Mesenchymal stem cell (in vitro differentiated cells and primary cell): ENCODE measurements at places on chromosomes 5 and 9.
A peak's percentile ranks its signal among the peaks of the same experiment; 100 is the strongest.

DNA sequence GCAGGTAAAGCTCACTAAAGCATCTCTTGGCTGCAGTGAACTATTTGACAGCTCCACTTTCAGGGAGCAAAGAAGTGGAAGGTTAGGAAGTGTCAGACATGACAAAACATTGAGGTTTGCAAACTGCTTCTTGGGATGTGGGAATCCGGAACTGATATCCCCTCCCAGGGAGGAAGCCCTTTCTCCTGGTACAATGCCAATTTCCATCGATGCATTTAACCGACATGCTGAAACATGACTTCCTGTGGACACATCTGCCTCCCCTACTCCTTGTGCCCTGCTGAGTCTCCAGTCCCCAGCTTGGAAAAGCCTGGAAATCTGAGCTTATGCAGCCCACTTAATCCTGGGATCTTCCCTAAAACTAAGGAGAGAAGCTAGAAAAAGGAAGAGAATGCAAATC is 323.1 kb upstream of the DAP start:
- H3K4me3 ChIP-seq = no peak overlapping the region
- no peak overlapping the region for H3K27ac ChIP-seq
- no peaks in the 10 kb centered on the region for H3K27me3 ChIP-seq

- no peak overlapping the region for H3K27ac ChIP-seq
- H3K4me3 ChIP-seq = no peak overlapping the region
- H3K36me3 ChIP-seq = peaks cover 12% of the 10 kb centered on the region
Measured at GRCh38 chr5:31280210-31280609, 86.7 kb downstream of the CDH6 start.

- H3K36me3 ChIP-seq = no peaks in the 10 kb centered on the region
- peaks cover 3% of the 10 kb centered on the region for H3K4me1 ChIP-seq
- DNase-seq = peak; percentile 18
- no peak overlapping the region for H3K27ac ChIP-seq
Measured at GRCh38 chr5:123120197-123120596, 31.2 kb downstream of the PRDM6 start.

DNA sequence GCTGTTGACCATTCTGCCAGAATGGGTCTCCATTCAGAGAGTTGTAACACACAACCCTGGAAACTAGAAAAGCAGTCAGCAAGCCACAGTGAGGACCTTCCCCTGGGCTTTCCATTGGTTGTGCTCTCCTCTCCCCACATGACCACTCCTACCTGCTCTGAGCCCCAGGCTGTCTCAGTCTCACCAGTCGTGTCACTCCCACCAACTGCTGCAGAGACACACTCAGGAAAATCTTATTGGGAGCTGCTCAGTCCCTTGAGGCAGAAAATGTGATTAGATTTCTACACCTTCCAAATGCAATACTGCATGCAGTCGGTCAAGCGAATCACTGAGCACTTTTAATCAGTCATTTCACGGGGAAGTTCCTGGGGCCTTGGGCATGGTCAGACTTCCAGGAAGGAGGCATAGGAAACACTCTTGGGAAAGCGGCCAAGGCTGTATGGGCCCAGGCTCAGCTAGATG is 284.2 kb upstream of the NMUR2 start:
- no peaks in the 10 kb centered on the region for H3K27me3 ChIP-seq
- H3K27ac ChIP-seq = no peak overlapping the region
- no peak overlapping the region for H3K4me3 ChIP-seq
- no peak for DNase-seq
- no peaks in the 10 kb centered on the region for H3K4me1 ChIP-seq

DNA sequence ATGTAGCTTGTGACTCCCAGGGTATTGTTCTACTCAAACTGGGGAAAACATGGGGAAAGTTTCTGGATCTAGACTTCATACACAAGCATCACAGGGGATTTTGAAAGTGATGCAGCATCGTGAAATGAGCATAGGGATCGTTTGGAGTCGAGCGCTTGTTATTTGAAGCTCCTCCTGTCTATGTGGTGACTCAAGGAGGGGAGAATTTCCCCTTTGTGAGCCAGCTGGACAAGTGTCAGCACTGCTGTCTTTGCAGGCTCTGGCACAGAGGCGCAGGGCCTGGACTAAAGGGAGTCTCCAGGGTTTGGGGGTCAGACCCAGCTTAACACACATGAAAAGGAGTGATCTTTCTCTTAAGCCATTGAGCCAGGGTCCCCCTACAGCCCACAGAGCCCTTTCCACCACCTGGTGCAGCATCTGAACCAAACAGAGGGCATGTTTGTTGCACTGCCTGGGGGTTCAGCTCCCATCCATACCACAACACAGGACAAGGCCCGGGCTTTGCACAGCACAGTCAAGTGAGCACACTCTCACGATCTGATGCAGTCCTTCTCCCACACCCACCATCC is 51.0 kb downstream of the IRF1 start:
- H3K27ac ChIP-seq = peak overlapping the region; percentile 66
- no peaks in the 10 kb centered on the region for H3K27me3 ChIP-seq
- DNase-seq = peak; percentile 98
- H3K4me3 ChIP-seq = no peak overlapping the region

- H3K27me3 ChIP-seq = no peaks in the 10 kb centered on the region
- no peak overlapping the region for H3K4me3 ChIP-seq
- no peak for DNase-seq
- no peak overlapping the region for H3K27ac ChIP-seq
Measured at GRCh38 chr9:75921391-75922127, 31.1 kb downstream of the PCSK5 start.

GRCh38 chr9:8437876-8438275 is 638.3 kb upstream of the DMAC1 start:
- no peak overlapping the region for H3K4me3 ChIP-seq
- H3K27me3 ChIP-seq = no peaks in the 10 kb centered on the region
- no peak overlapping the region for H3K27ac ChIP-seq
- DNase-seq = peak; percentile 5
- no peaks in the 10 kb centered on the region for H3K4me1 ChIP-seq

DNA sequence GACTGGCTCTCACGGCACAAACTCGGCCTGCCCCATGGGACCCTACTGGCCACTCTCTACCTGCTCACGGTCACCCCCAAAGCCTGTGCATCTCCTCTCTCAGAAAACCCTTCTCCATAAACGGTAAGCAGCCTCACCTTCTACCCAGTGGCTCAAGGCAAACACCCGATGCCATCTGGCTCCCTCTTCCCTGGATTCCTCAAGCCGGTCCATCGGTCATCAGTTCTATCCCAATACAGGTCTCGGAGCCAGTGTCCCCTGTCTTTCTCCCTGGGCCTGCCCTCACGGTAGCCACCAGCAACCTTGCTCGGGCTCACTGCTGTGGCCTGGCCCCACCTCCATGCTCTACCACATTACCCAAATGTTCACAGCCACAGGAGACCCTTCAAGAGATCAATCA is 134.1 kb downstream of the ROR2 start:
- H3K36me3 ChIP-seq = no peaks in the 10 kb centered on the region
- H3K27ac ChIP-seq = no peak overlapping the region
- no peak for DNase-seq
- no peaks in the 10 kb centered on the region for H3K27me3 ChIP-seq
- H3K4me3 ChIP-seq = no peak overlapping the region
- H3K4me1 ChIP-seq = peaks cover 29% of the 10 kb centered on the region

DNA sequence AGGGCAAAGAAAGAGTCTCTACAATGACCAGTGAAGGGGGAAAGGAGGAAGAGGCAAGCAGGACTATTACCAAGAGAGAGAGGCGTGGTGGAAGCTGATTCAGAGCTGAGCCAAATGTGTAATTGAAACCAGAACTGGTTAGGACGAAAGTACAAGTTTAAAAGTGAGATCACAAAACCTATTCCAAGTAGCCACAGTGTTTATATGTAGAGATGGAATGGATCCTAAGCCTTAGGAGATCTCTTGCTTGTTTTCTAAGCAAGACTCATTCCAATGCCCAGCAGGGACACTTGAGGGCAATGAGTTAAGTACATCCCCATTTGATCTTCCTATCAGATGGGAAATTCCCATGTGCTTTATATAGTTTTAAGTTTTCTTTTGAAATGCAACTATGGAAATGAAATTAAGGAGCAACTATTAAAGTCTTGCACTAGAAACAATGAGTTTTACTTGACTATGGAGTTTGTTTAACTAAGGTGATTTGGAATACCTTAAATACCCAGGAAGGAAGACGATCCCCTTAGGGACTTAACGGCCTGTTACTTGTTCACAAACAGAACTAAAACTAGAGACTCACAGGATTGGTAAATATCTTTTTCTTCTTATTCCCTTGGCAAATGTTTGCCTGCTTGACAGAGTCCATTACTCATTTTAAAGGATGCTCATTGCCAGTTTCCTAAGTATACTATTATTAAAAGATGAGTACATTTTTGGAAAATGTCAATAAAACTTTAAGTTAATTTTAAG is 51.1 kb upstream of the SNX2 start:
- peak overlapping the region; percentile 20 for H3K4me3 ChIP-seq
- H3K36me3 ChIP-seq = no peaks in the 10 kb centered on the region
- no peak for DNase-seq
- H3K4me1 ChIP-seq = no peaks in the 10 kb centered on the region

DNA sequence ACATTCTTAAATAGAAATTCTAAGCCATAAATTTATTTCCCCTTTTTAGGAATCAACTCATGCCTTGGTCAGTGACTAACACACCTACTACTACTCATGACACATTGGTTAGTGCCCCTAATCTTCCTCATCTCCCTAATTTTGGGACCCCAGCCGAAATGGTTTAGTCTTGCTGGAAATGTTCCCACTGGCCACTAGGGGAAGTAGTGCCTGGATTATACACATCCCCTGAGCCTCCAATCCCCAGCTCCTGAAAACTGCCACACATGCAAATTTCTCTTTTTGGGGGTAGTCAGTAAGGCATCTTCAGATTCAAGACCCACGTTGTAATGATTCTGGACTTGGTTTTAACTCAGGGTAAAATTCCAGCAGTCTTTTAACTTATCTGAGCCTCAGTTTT is 79.8 kb downstream of the HSD17B3 start:
- no peaks in the 10 kb centered on the region for H3K36me3 ChIP-seq
- DNase-seq = peak; percentile 12
- peaks cover 17% of the 10 kb centered on the region for H3K27me3 ChIP-seq
- H3K27ac ChIP-seq = no peak overlapping the region
- H3K4me1 ChIP-seq = peaks cover 9% of the 10 kb centered on the region

DNA sequence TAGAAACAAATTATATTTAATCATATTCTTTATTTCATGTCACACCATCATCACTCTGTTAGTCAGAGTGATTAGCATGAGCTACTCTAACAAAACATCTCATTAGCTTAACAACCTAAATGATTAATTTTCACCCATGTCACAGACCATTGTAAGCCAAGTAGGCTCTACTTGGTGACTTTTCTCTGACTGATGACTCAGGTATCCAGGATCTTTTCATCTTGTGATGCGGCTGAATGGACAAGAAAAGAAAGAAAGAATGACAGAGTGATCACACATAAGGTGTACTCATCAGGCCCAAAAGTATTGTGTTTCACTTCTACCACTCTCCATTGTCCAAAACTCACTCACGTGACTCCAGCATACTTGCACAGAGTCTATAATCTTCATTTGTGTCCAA is 299.3 kb downstream of the ANXA1 start:
- DNase-seq = no peak
- no peak overlapping the region for H3K27ac ChIP-seq
- H3K27me3 ChIP-seq = no peaks in the 10 kb centered on the region
- no peak overlapping the region for H3K4me3 ChIP-seq
- H3K36me3 ChIP-seq = no peaks in the 10 kb centered on the region
- H3K4me1 ChIP-seq = no peaks in the 10 kb centered on the region

GRCh38 chr5:39109606-39110005 is 35.4 kb upstream of the RICTOR start:
- DNase-seq = no peak
- H3K36me3 ChIP-seq = no peaks in the 10 kb centered on the region
- no peak overlapping the region for H3K4me3 ChIP-seq
- H3K4me1 ChIP-seq = no peaks in the 10 kb centered on the region
- H3K27me3 ChIP-seq = no peaks in the 10 kb centered on the region

- H3K4me3 ChIP-seq = no peak overlapping the region
- DNase-seq = peak; percentile 1
- no peaks in the 10 kb centered on the region for H3K36me3 ChIP-seq
- H3K27me3 ChIP-seq = no peaks in the 10 kb centered on the region
Measured at GRCh38 chr9:73714294-73714693, 562.6 kb downstream of the ANXA1 start.

DNA sequence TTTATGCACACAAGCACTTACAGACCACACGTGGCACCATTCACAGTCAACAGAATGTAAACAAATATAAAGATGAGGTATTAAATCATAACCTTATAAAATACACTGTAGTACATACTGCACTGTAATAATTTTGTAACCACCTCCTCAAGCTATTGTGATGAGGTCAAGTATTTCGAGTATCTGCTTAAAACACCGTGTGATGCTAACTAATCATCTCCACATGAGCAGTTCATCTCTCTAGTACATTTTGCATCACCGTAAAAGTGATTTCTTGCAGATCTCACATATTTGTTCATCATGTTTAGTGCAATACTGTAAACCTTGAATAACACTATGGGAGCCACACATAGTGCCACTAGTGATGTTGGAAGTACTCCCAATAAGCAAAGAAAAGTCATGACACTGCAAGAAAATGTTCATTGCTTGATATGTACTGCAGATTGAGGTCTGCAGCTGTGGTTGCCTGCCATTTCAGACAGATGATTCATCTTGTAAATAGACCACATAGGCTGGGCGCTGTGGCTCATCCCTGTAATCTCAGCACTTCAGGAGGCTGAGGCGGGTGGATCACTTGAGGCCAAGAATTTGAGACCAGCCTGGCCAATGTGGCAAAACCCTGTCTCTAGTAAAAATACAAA is 44.3 kb downstream of the FOXB2 start:
- DNase-seq = peak; percentile 16
- H3K4me3 ChIP-seq = no peak overlapping the region
- H3K27me3 ChIP-seq = no peaks in the 10 kb centered on the region

- H3K4me1 ChIP-seq = no peaks in the 10 kb centered on the region
- H3K27me3 ChIP-seq = peaks cover 2% of the 10 kb centered on the region
- no peak overlapping the region for H3K27ac ChIP-seq
- no peaks in the 10 kb centered on the region for H3K36me3 ChIP-seq
Measured at GRCh38 chr5:58804291-58804690, 221.4 kb downstream of the RAB3C start.

DNA sequence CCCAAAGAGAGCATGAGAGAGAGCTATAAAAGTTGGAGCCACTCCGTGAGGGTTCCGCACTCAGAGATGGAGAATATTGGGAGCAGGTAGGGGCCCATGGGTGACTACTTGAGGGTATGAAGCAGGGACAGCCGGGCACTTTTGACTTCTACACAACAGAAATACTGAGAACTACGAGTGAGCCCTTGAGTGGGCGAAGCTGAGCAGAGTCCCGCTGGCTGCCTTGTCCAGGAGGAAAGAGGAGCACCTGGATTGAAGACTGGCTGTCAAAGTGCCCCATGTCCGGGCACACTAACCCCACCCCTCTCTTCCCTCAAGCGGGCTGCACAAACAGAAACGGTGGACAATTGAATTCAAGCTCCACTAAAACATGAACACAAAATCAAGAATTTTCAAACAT is 33.6 kb downstream of the FYB1 start:
- no peak overlapping the region for H3K27ac ChIP-seq
- H3K27me3 ChIP-seq = no peaks in the 10 kb centered on the region
- no peak for DNase-seq
- H3K4me3 ChIP-seq = no peak overlapping the region
- no peaks in the 10 kb centered on the region for H3K4me1 ChIP-seq
- no peaks in the 10 kb centered on the region for H3K36me3 ChIP-seq

GRCh38 chr5:148561801-148562311 is 92.5 kb downstream of the HTR4 start:
- H3K4me1 ChIP-seq = no peaks in the 10 kb centered on the region
- no peaks in the 10 kb centered on the region for H3K36me3 ChIP-seq
- H3K4me3 ChIP-seq = no peak overlapping the region
- no peak for DNase-seq
- H3K27ac ChIP-seq = no peak overlapping the region

- peaks cover 7% of the 10 kb centered on the region for H3K27me3 ChIP-seq
- no peak overlapping the region for H3K4me3 ChIP-seq
- H3K36me3 ChIP-seq = peaks cover 8% of the 10 kb centered on the region
- DNase-seq = no peak
- H3K4me1 ChIP-seq = peaks cover 10% of the 10 kb centered on the region
Measured at GRCh38 chr5:77850536-77851175, 74.5 kb upstream of the TBCA start.
